Body of pancreas (tissue), 4 donors: ENCODE measurements at places on chromosomes 2 and 18. TPM values are rescaled to one million over a fixed set of nuclear protein-coding genes. Genes with fewer than 3 reads are reported as not detected.

- H3K27me3 ChIP-seq, result no peaks in the 10 kb centered on the region
- no peaks in the 10 kb centered on the region for H3K36me3 ChIP-seq
- H3K4me1 ChIP-seq, result no peaks in the 10 kb centered on the region
These were observed 30.7 kb downstream of the FBXO15 start for GRCh38 chr18:74116633-74117554.

- no peaks in the 10 kb centered on the region for H3K27me3 ChIP-seq
- DNase-seq, result no peak
- H3K36me3 ChIP-seq, result no peaks in the 10 kb centered on the region
- H3K4me1 ChIP-seq, result no peaks in the 10 kb centered on the region
These were observed 137.9 kb upstream of the VRK2 start for GRCh38 chr2:57908736-57909161.

DNA sequence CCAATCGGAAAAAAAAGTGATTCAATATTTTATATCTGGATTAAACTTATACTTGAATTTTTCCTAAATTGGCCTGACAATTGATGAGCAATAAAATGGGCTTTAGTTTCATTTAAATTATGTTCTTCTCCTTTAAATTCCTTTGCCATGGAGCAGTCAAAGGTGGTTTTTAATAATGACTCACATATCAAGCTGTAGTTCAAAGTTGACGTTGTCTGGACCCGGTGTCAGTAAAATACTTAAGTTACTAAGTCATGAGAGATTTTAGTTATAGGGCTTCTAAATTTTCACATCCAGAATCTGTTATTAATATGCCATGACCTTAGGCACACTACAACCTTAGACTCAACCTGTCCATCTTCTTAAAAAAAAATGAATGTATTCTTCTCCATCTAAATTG is 62.5 kb downstream of the CDH2 start:
- H3K4me1 ChIP-seq, result no peaks in the 10 kb centered on the region
- H3K27ac ChIP-seq, result no peak overlapping the region
- H3K4me3 ChIP-seq, result no peak overlapping the region
- no peaks in the 10 kb centered on the region for H3K27me3 ChIP-seq
- no peak for DNase-seq

The INPP1 gene
- total RNA-seq, result 17.6 TPM
